ENCODE measurements at places on chromosomes 16 and 17. TPM values are rescaled to one million over a fixed set of nuclear protein-coding genes. Genes with fewer than 3 reads are reported as not detected.

AATF gene
- total RNA-seq, result 54.8 TPM

MMP28 gene
- total RNA-seq, result 0.12 TPM

TBC1D3E gene
- total RNA-seq, result not detected

KRTAP9-1 gene
- total RNA-seq, result not detected

FGF11 gene
- 1.2 TPM for total RNA-seq

TOP2A gene
- 272 TPM for total RNA-seq

PLA2G15 gene
- total RNA-seq, result 7.5 TPM

MMP2 gene
- not detected for total RNA-seq

SMIM36 gene
- not detected for total RNA-seq

MYO15B gene
- 1.2 TPM for total RNA-seq

ASPHD1 gene
- 11.6 TPM for total RNA-seq

ZNF597 gene
- 4.4 TPM for total RNA-seq

PPY gene
- not detected for total RNA-seq

PHKG2 gene
- total RNA-seq, result 14.3 TPM

DVL2 gene
- total RNA-seq, result 49.5 TPM

CACNA1H gene
- 4.2 TPM for total RNA-seq

UTS2R gene
- not detected for total RNA-seq

CES1 gene
- total RNA-seq, result 4.8 TPM

ZNF598 gene
- total RNA-seq, result 37.1 TPM

TBX21 gene
- total RNA-seq, result not detected

TPSD1 gene
- not detected for total RNA-seq

ABCC6 gene
- 0.46 TPM for total RNA-seq

SDR42E1 gene
- total RNA-seq, result not detected

AURKB gene
- 64.1 TPM for total RNA-seq

MOSMO gene
- 15.7 TPM for total RNA-seq

STAT3 gene
- total RNA-seq, result 34.6 TPM

ABCA5 gene
- total RNA-seq, result 6.2 TPM

NPIPB6 gene
- total RNA-seq, result 0.58 TPM

PERCC1 gene
- total RNA-seq, result not detected

ERN1 gene
- total RNA-seq, result 14.0 TPM

SCNN1B gene
- not detected for total RNA-seq

GPRC5C gene
- total RNA-seq, result 10.4 TPM

SRCIN1 gene
- total RNA-seq, result 2.8 TPM

CPHXL2 gene
- not detected for total RNA-seq
